Stimulated activated naive CD8-positive, alpha-beta T cell treated with anti-CD3 and anti-CD28 coated beads, Interleukin-15, Interleukin-2, amounts not matched to agents 100 U/mL and 50 U/mL, for 24 hours (primary cell): ENCODE measurements at places on chromosomes 7 and 10.

DNA sequence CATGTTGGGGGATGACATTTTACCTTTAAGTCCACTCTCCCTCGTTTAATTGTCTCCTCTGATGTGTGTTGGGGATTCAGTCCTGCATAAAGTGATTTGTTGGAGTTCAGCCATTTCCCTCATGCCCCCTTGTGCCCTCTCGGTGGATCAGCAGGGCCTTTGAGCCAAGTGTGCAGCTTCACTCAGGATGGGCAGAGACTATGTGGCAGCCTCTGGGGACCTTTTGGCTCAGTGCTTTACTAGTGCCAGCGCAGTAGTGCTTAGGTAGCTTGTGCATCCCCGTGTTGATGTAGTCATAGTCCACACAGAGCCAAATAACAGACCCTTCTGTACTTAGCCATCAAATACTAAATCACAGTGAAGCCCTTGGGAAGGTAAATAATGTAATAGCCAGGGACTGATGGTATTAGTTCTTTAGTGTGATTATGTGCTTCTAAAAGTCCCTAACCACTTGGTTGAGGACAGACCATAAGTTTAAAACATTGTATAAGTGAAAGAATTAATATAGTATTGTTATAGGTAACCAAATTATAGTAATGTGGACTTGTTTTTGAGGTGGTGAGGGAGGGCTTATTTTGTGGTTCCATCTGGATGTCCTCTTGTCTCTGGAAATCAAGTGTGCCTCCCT is 11.4 kb downstream of the BUB3 start:
- no peak for DNase-seq

GRCh38 chr7:39432368-39432767 is 133.8 kb upstream of the YAE1 start:
- no peak for DNase-seq

DNA sequence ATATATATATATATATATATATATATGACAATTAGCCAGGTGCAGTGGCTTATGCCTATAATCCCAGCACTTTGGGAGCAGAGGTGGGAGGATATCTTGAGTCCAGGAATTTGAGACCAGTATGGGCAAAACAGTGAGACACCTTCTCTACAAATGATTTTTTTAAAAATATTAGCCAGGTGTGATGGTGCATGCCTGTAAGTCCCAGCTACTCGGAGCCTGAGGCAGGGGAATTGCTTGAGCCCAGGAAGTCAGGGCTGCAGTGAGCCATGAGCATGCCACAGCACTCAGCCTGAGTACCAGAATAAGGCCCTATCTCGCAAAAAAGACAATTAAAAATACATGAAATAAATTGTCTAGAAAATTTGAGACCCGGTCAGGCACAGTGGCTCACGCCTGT is 47.2 kb upstream of the MSRB2 start:
- DNase-seq: no peak

- no peak for DNase-seq
These were observed 369.2 kb upstream of the COBL start for GRCh38 chr7:51685794-51686193.

GRCh38 chr7:73976761-73977618 is 51.0 kb upstream of the ELN start:
- DNase-seq: no peak

GRCh38 chr7:127119517-127119916 is 133.2 kb downstream of the GRM8 start:
- no peak for DNase-seq

DNA sequence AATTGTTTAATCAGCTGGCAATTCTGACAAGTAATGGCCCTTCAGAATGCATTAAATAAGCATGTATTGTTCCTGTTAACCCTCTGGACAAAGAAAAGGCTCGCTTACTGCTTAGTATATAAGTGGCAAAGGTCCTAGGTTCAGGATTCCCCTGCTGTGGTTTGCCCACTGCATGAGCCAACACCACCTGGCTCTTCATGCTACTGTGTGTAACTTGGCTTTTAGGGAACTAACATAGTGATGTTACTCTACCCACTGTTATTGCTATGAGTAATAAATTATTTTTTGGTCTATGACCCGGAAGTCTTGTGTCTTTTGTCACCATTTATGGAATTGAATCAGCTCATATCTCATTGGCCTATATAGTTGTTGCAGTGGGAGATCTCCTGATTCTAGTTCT is 791.7 kb upstream of the PHF14 start:
- no peak for DNase-seq

- no peak for DNase-seq
These were observed 94.7 kb upstream of the PRSS58 start for GRCh38 chr7:142352543-142352942.

DNA sequence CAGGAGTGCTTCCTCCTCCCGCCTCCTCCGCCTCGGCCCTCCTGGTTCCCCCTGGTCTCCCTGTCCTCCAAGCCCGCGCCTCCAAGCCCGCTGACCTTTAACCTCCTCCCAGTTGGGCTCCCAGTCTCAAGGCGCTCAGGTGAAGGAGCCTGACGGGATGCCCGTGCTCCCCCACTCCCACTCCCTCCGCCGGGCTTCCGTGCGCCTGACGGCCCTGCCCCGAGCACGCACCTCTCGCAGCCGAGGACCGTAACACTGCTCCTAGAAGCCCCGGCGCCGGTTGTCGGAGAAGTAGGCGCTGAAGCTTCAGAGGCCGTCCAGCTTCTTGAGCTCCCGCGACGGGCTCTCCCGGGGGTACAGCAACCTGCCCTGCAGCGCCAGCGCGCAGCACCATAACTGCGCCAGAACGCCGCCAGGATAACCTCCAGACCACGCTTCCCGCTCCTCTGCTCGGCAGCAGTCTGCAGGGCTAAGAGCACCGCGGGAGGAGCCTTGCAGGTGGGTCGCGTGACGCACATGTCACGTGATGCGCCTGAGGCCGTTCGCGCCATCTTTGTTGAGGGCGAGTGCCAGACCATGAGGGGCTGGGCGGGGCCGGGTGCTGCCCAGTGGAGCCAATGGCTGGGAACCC is 71.0 kb upstream of the ZNF479 start:
- no peak for DNase-seq

- DNase-seq: no peak
These were observed 9.5 kb downstream of the PAX4 start for GRCh38 chr7:127608446-127608845.

DNA sequence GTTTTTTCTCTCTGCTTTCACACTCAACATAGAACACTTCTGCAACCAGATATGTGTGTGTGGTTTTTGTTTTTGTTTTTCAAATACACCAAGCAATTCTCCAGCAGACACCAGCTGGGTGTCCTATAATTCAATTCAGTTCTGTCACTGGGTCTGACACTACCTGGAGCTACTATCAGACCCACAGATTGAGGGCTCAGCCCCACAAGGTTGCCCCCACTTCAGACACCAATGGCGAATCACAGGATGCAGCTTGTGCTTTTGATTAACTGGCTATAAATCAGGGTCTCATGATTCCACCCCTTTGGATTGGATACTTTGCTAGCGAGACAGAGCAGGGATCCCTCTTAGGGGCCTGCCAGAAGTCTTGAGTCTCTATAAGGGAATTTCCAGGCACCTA is 462.2 kb upstream of the NRP1 start:
- no peak for DNase-seq

DNA sequence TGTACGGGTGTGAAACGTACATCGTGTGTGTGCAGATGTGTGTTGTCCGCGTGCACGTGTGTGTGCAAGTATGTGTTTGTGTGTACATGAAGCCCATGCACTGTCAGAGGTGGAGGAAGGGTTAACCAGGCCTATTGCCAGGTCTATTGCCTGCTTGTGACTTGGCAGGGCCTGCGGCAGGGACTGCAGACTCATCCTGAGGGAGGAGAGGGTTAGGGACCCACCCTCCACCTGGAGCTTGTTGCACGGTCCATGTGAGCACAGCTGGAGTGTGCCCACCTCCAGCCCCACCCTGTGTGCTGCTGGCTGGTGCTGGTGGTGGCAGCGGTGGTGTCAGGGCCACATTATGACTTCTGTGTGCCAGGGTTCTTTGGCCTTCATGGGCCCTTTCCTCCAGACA is 7.1 kb upstream of the AQP1 start:
- DNase-seq: no peak

DNA sequence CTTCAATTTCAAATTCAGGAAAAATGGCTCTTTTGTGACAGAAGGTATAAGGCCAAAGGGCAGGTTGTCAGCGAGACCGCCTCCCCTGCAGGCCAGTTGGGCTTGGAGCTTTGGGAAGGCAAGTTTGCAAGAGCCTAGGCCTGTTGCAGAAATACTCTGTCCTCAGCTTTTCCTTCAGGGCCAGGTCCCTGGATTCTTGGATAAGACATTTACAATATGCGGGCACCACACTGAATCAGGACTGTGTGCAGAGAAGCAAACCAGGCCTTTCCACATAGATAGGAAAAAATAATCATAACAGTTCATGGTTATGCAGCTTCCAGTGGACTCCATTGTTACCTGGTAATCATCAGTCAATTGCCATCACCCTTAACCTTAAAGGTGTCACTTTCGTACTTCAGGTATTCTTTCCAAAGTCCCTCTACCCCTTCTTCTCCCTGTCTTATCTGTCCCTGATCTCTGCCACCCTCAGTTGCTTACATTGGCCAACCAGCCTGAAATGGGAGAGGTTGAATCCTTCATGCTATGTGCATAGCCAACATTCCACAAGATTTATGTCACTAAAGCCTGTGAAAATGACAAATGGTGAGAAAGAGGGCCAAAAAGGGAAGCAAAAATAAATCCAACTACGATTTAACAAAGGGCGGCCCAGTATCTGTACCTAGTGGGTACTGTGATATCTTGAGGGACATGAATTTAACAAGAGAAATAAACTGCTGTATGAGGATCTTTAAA is 304.5 kb upstream of the NFE2L3 start:
- DNase-seq: no peak

GRCh38 chr7:90605055-90605454 is 8.9 kb downstream of the CDK14 start:
- no peak for DNase-seq

DNA sequence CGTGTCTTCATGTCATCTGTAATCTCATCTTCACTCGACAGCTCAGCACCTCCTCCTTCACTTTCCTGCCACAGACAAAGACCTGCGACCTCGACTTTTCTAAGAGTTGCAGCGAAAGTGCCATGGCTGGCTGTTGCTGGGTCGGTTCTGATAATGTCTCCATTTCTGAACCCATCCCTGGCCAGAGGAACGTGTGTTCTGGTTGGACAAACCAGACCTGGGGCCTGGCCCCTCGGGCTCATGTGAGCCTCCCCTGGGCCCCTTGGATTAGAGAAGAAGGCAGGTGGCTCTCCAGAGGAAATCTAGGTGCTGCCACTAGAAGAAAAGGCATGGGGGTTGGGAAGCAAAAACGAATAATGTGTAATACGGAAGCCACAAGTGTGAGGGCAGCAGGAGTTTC is 273.7 kb downstream of the GLRX3 start:
- DNase-seq: no peak

DNA sequence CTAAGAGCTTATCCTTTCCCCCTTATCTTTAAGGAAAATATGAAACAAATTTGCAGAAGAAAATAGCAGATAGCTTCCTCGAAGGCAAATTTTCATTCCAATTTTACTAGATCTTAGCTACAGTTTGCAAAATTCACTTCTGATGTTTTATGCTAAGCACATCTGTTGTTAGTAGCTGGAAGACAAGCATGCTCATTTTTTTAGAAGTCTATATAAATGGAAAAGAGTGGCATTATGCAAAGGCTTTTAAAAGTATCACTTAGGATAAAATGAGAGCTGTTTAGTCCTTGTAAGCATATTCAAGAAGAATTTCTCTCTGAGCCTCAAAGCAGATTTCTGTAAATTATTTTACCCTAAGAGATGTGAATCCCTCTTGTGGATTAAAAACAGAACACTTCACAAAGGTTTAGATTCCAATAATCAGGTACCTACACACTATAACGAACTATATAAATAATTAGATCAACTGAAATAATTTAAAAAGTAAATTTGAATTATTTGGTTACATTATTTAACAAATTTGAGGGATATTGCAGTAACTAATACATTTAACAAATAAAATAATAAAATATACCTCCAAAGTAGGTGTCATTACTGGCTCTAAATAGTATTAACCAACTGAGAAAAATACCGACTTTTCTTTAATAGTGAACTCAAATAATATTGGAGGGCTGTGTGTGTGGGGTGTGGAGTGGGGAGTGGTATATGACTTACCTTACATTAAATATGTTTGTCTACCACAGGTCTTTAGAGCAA is 307.1 kb downstream of the SEMA3D start:
- no peak for DNase-seq

DNA sequence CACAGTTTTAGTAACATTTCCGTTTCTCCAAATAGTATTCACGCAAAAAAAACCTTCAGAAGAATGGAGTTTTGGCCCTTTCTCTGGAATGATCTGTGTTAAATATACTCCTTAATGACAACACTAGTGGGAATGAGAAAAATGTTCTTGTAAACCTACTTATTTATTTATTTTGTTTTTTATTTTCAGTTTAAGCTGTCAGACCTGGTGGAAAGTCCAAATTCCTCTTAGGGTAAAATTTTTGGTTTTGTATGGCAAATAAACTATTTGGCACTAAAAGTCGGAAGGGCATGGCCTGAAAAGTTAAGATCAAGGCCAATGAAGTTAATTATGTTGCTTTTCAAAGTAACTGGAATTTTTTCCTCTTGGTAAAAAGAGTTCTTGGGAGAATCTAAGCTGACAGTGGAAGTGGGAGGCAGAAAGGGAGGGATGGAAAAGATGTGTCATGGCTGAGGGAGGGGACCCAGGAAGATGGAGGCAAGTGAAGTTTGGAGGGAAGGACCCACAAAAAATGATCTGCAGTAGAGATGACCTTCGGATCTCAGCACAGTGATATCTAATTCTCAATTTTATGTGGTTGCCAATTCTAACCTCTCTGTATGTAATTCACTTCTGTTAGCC is 33.5 kb upstream of the VPS41 start:
- DNase-seq: no peak

DNA sequence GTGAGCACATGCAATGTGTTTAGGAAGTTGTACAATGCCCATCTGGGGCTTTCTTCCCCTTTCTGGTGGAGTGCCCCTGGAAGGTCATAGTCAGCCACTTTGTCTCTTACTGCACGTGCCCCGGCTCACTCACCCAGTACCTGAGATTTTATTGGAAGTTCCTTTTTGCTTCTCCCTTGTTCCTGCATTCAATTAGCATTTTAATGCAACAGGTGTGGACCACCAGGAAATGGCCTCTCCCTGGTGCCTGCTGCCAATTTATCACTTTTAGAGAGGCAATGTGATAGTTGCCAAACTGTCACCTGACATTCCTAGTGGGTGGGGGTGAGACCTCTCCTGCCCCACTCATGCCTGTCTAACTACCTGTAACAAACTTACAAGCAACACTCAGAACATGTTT is 293.4 kb upstream of the DKK1 start:
- DNase-seq: no peak

- DNase-seq: no peak
These were observed 55.9 kb downstream of the GRID1 start for GRCh38 chr10:86310702-86311101.

DNA sequence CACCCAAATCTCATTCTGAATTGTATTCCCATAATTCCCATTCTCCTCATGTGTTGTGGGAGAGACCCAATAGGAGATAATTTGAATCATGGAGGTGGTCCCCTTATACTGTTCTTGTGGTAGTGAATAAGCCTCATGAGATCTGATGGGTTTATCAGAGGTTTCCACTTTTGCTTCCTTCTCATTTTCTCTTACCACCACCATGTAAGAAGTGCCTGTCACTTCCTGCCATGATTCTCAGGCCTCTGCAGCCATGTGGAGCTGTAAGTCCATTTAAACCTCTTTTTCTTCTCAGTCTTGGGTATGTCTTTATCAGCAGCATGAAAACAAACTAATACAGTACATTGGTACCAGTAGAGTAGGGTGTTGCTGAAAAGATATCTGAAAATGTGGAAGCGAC is 98.2 kb upstream of the ASAH2 start:
- no peak for DNase-seq

- no peak for DNase-seq
These were observed 31.5 kb upstream of the CFAP46 start for GRCh38 chr10:132973903-132974241.

- DNase-seq: no peak
These were observed 19.0 kb upstream of the NKX6-2 start for GRCh38 chr10:132804785-132805426.
